CD4-positive, alpha-beta memory T cell (primary cell): ENCODE measurements at places on chromosomes 1 and 21. TPM values are rescaled to one million over a fixed set of nuclear protein-coding genes. Genes with fewer than 3 reads are reported as not detected.

OR2T6 gene
- total RNA-seq = not detected

PYHIN1 gene
- total RNA-seq = 93.8 TPM

CATSPERE gene
- total RNA-seq = 2.3 TPM

ZSWIM5 gene
- total RNA-seq = 3.7 TPM

PHACTR4 gene
- total RNA-seq = 28.8 TPM

THEM5 gene
- not detected for total RNA-seq

SPRR2B gene
- not detected for total RNA-seq

PADI4 gene
- total RNA-seq = 0.14 TPM

TLCD4 gene
- total RNA-seq = 0.12 TPM

PEA15 gene
- 25.1 TPM for total RNA-seq

LRRN2 gene
- not detected for total RNA-seq

NAV1 gene
- total RNA-seq = 4.7 TPM

OBSCN gene
- 76.0 TPM for total RNA-seq

KAZN gene
- total RNA-seq = not detected

ARHGAP30 gene
- total RNA-seq = 222 TPM

OLFML2B gene
- 0.36 TPM for total RNA-seq

GUCA2A gene
- not detected for total RNA-seq

NECTIN4 gene
- total RNA-seq = not detected

DDR2 gene
- 0.53 TPM for total RNA-seq

DUSP23 gene
- total RNA-seq = 15.7 TPM

NSL1 gene
- 38.0 TPM for total RNA-seq

SNRNP40 gene
- 67.0 TPM for total RNA-seq

FAM3B gene
- not detected for total RNA-seq

SERPINC1 gene
- not detected for total RNA-seq

MIA3 gene
- 124 TPM for total RNA-seq

TSSK3 gene
- 3.5 TPM for total RNA-seq

NFASC gene
- total RNA-seq = not detected

B3GALT6 gene
- total RNA-seq = 23.0 TPM

SELENBP1 gene
- not detected for total RNA-seq

ATP6V1G3 gene
- not detected for total RNA-seq

UBL4B gene
- not detected for total RNA-seq

TPRG1L gene
- total RNA-seq = 59.5 TPM

DIO1 gene
- not detected for total RNA-seq

PLA2G2F gene
- total RNA-seq = not detected

CELA2B gene
- total RNA-seq = not detected

AQP10 gene
- not detected for total RNA-seq

ALX3 gene
- not detected for total RNA-seq

S100A1 gene
- not detected for total RNA-seq

ARL8A gene
- 48.1 TPM for total RNA-seq

TNFRSF14 gene
- 173 TPM for total RNA-seq

RXFP4 gene
- total RNA-seq = not detected

CR1 gene
- 11.5 TPM for total RNA-seq

C1orf198 gene
- 4.2 TPM for total RNA-seq

KRTAP13-2 gene
- not detected for total RNA-seq

MPL gene
- not detected for total RNA-seq

TSPAN2 gene
- total RNA-seq = 1.3 TPM

COL8A2 gene
- total RNA-seq = 0.26 TPM

C4BPA gene
- not detected for total RNA-seq

TSNAX gene
- 50.7 TPM for total RNA-seq

LCE1B gene
- total RNA-seq = not detected

MTHFR gene
- 54.2 TPM for total RNA-seq

HAPLN2 gene
- total RNA-seq = not detected

KCND3 gene
- total RNA-seq = not detected

FCRLB gene
- 1.2 TPM for total RNA-seq

TCHH gene
- 0.06 TPM for total RNA-seq

PLEKHN1 gene
- 2.2 TPM for total RNA-seq

TMEM82 gene
- not detected for total RNA-seq

HIVEP3 gene
- 10.5 TPM for total RNA-seq

C1orf53 gene
- total RNA-seq = not detected

ALG6 gene
- 27.6 TPM for total RNA-seq
